OCI-M1 (cell line): ENCODE measurements at places on chromosomes 7 and 10.

GRCh38 chr10:80154626-80154977 lies 22.1 kb downstream of the PLAC9 start:
- no peak for DNase-seq

- DNase-seq: no peak
Measured at GRCh38 chr7:91079487-91079886, 184.7 kb upstream of the FZD1 start.

- DNase-seq: peak; percentile 87
Measured at GRCh38 chr10:22321156-22321923, 441 bp downstream of the BMI1 start.

- DNase-seq: no peak
Measured at GRCh38 chr7:92684274-92684673, 94.1 kb upstream of the FAM133B start.

DNA sequence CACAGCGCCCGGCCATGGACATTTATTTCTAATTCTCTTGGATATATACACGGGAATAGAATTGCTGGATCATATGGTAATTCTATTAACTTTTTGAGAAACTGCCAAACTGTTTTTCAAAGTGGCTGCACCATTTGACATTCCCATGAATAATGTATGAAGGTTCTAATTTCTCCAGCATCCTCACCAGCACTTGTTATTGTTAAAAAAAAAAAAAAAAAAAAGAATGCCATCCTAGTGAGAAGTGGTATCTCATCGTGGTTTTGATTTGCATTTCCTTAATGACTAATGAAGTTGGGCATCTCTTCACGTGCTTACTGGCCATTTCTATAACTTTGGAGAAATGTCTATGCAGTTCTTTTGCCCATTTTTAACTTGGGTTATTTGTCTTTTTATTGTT lies 13.5 kb downstream of the CNNM2 start:
- DNase-seq: no peak

DNA sequence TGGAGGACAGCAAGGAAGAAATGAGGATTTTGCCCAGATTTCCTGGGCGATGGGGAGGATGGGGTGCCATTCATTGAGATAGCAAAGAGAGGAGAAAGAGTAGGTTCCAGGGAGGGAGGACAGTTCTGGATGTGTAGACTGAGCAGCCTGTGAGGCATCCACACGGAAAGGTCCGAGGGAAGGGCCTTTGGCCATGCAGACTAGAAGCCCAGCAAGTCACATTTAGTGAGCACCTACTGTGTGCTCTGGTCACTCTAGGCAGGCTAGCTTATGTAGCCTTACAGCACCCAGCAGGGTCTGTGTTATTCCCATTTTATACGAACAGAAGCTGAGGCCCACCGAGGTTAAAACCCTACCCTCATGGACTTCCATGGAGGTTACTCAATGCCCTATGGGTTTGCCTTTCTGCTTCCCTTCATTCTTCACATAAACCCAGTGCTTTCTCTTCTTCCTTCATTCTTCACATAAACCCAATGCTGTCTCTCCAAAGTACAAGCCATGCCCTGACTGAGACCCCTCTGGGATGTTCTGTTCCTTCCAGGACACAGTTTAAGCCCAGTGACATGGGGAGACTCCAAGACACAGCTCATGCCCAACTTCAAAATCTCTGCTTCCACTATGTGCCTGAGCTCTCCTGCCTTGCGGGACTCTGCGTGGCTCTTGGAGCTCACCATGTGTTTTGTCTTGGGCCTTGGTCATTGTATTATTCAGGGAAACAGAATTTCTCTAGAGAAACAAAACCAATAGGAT lies 13.7 kb downstream of the IL2RA start:
- DNase-seq: no peak

- DNase-seq: no peak
Measured at GRCh38 chr7:142798451-142799436, 28.0 kb downstream of the PRSS2 start.

GRCh38 chr10:125157505-125157904 lies 2.9 kb downstream of the CTBP2 start:
- peak; percentile 58 for DNase-seq

- DNase-seq: no peak
Measured at GRCh38 chr7:130789436-130789835, 55.4 kb upstream of the KLF14 start.

- no peak for DNase-seq
Measured at GRCh38 chr7:35248576-35249536, 5.0 kb downstream of the TBX20 start.

- DNase-seq: peak; percentile 25
Measured at GRCh38 chr7:156473476-156474240, 166.9 kb upstream of the RNF32 start.

- DNase-seq: no peak
Measured at GRCh38 chr7:4265676-4266075, 416.4 kb upstream of the FOXK1 start.

- no peak for DNase-seq
Measured at GRCh38 chr7:34869057-34869456, 168.2 kb downstream of the DPY19L1 start.
